ENCODE measurements at places on chromosomes 4 and X. TPM values are rescaled to one million over a fixed set of nuclear protein-coding genes. Genes with fewer than 3 reads are reported as not detected.

DNA sequence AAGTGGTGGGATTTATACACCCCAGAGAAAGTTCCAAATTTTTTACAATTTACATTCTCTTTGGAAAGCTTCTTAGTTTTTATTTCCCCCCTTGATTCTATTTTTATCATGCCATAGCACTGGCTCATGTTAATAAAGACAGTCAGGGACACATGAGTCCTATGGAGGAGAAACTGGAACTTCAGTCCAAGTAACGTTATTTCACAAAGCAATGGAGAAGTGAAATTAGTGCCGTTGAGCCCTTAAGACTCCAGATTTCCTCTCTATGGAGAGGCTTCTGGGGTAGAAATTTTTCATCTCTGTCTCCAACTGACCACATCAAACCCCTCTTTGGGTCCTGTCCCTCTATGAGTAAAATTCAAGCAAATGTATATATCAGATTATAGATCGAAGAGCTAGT, 12.8 kb upstream of the TASL start:
- no peaks in the 10 kb centered on the region for H3K4me1 ChIP-seq
- no peaks in the 10 kb centered on the region for H3K27me3 ChIP-seq
- no peak for DNase-seq
- H3K27ac ChIP-seq: no peak overlapping the region
- H3K36me3 ChIP-seq: no peaks in the 10 kb centered on the region

DNA sequence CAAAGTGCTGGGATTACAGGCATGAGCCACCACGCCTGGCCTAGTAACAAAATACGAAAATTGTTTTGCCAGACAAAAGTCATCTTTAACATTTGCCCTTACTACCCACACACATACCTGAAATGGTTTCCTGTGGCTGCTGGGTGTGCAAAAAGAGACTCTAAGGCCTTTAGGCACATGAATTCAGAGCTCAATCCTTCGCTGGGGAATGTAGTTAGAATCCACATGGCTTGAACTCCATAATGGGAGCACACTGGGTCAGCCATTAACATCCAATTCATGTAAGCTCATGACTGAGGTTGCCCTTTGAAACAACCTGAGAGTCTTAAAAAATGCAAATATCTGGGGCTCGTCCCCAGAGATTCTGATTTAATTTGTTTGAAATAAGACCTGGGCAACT, 87.8 kb downstream of the HPGD start:
- H3K27ac ChIP-seq: no peak overlapping the region
- H3K4me1 ChIP-seq: peaks cover 4% of the 10 kb centered on the region
- H3K27me3 ChIP-seq: no peaks in the 10 kb centered on the region
- no peak overlapping the region for H3K4me3 ChIP-seq
- DNase-seq: no peak
- H3K36me3 ChIP-seq: peaks cover 7% of the 10 kb centered on the region

DNA sequence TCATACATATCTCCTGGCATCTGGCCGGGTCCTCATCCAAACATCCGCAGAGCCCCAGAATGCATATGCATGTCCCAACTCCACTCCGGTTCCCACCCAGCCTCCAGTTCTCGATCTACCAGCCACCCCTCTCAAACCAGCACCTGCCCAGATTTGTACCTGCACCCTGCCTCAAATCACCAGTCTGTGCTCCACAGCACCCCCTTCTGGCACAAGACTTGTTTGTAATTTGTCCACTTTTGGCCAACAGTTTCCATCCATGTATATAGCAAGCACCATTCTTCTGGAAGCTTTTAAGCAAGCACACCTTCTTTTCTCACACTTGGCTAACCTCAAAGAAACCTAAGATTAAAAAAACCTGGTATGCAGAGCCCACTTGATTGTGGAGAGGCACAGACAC, 644.1 kb downstream of the MID1IP1 start:
- no peaks in the 10 kb centered on the region for H3K27me3 ChIP-seq
- no peak overlapping the region for H3K27ac ChIP-seq
- H3K4me1 ChIP-seq: peaks cover 3% of the 10 kb centered on the region
- H3K4me3 ChIP-seq: no peak overlapping the region
- peaks cover 7% of the 10 kb centered on the region for H3K36me3 ChIP-seq
- DNase-seq: peak; percentile 63

DNA sequence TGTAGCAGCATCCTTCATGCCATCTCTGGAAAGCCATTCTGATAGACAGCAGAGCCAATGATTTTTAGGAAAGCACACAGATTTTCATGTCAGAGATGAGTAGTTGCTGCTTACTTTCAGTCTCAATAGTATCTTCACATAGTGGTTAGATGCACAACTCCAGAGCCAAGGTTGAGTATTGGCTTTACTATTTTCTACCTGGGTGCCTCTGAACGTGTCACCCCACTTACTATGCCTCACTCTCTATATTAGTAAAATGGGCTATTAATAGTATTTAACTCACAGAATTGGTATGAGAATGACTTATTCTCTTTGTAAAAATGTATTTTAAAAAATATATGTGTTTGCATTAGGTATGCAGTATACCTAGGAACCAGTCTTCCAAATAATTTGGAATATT, 108.8 kb upstream of the STIM2 start:
- no peak for DNase-seq
- H3K27me3 ChIP-seq: no peaks in the 10 kb centered on the region
- H3K27ac ChIP-seq: no peak overlapping the region
- H3K36me3 ChIP-seq: no peaks in the 10 kb centered on the region

Gene MAGEA11
- not detected for total RNA-seq

- no peaks in the 10 kb centered on the region for H3K36me3 ChIP-seq
- no peak overlapping the region for H3K4me3 ChIP-seq
- peaks cover 20% of the 10 kb centered on the region for H3K4me1 ChIP-seq
- H3K27me3 ChIP-seq: no peaks in the 10 kb centered on the region
- H3K27ac ChIP-seq: no peak overlapping the region
Measured at GRCh38 chr4:57193209-57193810, 83.1 kb upstream of the IGFBP7 start.

Gene CLCN4
- 6.9 TPM for total RNA-seq

DNA sequence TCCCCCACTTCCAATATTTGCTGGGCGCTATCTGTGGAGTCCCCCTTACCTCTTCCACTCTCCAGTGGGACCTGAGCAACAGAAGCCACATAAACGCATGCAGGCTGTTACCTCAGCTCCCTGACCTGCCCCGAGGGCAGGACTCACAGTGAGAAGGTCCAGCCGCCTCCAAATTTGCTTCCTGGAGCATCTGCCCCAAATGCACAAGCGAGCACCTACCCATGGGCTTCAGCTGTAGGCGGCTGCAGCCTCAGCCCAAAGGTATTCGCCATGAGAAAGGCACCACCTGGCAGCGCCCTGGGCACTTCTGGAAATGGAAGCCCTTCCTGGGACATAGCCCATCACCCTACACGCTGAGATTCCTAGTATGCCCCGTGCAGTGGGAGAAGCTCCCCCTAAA, 23.4 kb downstream of the SPACA5 start:
- H3K4me1 ChIP-seq: no peaks in the 10 kb centered on the region
- no peak overlapping the region for H3K27ac ChIP-seq
- H3K4me3 ChIP-seq: no peak overlapping the region
- no peaks in the 10 kb centered on the region for H3K27me3 ChIP-seq
- no peaks in the 10 kb centered on the region for H3K36me3 ChIP-seq

- peaks cover 9% of the 10 kb centered on the region for H3K4me1 ChIP-seq
- DNase-seq: no peak
Measured at GRCh38 chrX:2888309-2888708, 40.8 kb downstream of the ARSD start.

GRCh38 chr4:111748157-111748556, 397.1 kb upstream of the FAM241A start:
- H3K4me3 ChIP-seq: no peak overlapping the region
- H3K27me3 ChIP-seq: no peaks in the 10 kb centered on the region
- H3K36me3 ChIP-seq: no peaks in the 10 kb centered on the region
- DNase-seq: peak; percentile 28
- no peak overlapping the region for H3K27ac ChIP-seq
- peaks cover 2% of the 10 kb centered on the region for H3K4me1 ChIP-seq

GRCh38 chr4:40238700-40239548, 42.1 kb downstream of the RHOH start:
- no peaks in the 10 kb centered on the region for H3K4me1 ChIP-seq
- no peaks in the 10 kb centered on the region for H3K27me3 ChIP-seq
- H3K27ac ChIP-seq: no peak overlapping the region
- H3K4me3 ChIP-seq: no peak overlapping the region
- peaks cover 5% of the 10 kb centered on the region for H3K36me3 ChIP-seq

GRCh38 chr4:38509551-38509950, 154.4 kb upstream of the KLF3 start:
- H3K4me1 ChIP-seq: 0 out of 2 replicates have a peak, but pooled peaks cover 7% of the 10 kb centered on the region
- H3K27me3 ChIP-seq: no peaks in the 10 kb centered on the region
- H3K36me3 ChIP-seq: 0 out of 2 replicates have a peak, but pooled peaks cover 3% of the 10 kb centered on the region
- H3K4me3 ChIP-seq: no peak overlapping the region
- H3K27ac ChIP-seq: no peak overlapping the region

- no peaks in the 10 kb centered on the region for H3K4me1 ChIP-seq
- no peaks in the 10 kb centered on the region for H3K27me3 ChIP-seq
- H3K4me3 ChIP-seq: no peak overlapping the region
Measured at GRCh38 chrX:75086731-75087195, 69.3 kb downstream of the ABCB7 start.

DNA sequence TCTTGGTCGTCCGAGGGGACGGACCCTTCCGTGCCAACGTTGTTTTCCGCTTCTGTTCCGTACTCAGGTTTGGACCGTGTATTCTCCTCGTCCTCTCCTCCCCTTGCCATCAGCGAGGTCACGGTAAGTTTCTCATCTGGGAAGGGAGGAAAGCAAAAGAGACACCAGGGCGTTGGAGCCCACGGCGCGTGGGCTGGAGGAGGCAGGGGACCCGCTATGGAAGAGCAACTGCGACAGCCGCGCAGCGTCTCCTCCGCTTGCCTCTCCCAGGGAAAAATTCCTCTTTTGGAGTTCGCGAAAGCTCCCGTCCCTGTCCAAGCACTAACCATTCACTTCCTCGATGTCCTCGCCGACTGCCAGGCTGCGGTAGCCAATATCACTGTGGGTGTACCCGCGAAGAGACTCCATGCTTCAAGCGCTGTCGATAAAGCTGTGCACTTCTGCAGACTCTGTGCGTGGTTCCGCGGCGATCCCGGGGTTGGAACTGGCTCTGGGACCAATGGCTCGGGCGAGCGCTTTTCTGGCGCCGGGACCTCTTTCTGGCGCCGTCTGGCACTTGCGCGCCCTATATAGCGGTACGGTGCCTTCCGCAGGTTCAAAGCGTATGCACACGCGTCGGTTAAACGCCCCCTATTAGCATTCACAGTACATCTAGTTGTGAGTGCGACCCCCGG, at the start of gene ESX1:
ESX1 (minus strand) TSS at position 492 of the 674 bp plus-strand sequence; CDS start at position 408, 84 bp downstream.
- no peak within 1 kb of the TSS for H3K27ac ChIP-seq
- H3K27me3 ChIP-seq: peaks cover 74% of the 10 kb centered on the region

GRCh38 chr4:86544310-86544966, 49.7 kb upstream of the PTPN13 start:
- no peak overlapping the region for H3K27ac ChIP-seq
- H3K27me3 ChIP-seq: no peaks in the 10 kb centered on the region
- DNase-seq: no peak
- H3K4me3 ChIP-seq: no peak overlapping the region
- H3K4me1 ChIP-seq: no peaks in the 10 kb centered on the region

DNA sequence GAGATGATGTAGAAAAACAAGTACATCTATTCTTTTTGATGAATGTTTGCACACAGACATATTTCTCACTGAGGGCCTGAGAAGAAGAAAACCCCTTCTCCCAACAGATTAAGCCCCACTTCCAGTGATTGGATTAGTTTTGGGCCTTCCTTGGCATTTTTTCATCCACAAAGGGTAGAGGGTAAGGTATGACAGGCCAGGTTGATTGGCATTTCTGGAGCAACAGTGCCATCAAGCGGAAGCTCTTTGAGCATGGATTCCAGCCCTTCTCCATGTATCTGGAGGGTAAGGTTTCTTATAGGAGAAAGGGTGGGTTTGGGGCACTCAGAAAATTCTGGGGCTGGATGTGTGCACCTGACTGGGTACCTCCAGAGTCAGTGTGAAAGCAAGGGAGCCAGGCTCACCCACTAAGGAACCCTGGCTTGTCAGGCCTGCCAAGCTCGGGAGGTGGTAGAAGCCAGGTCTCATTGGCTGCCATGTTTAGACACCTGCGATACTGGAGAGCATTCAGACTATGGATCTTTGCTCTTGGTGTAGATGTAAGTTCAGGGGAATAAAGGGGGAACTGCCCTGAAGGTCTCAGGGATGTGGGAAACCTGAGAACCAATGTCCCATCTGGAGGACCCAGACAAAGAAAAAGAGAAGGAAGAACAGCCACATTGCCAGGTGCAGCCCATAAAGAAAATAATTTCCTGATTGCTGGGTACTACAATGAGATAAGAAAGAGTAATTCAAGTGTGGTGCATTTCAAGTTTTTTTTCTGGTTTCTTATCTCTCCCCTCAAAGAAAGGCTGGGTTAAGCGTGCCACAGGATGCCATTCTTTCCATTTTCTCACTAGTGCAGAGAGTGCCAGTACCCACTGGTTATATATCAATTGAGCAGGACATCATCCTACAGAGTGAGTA, 222.3 kb upstream of the AGTR2 start:
- peaks cover 44% of the 10 kb centered on the region for H3K36me3 ChIP-seq
- peaks cover 6% of the 10 kb centered on the region for H3K4me1 ChIP-seq
- no peak for DNase-seq
- no peak overlapping the region for H3K4me3 ChIP-seq
- no peak overlapping the region for H3K27ac ChIP-seq

- no peak overlapping the region for H3K4me3 ChIP-seq
- no peaks in the 10 kb centered on the region for H3K4me1 ChIP-seq
- H3K27ac ChIP-seq: no peak overlapping the region
- no peaks in the 10 kb centered on the region for H3K36me3 ChIP-seq
- no peak for DNase-seq
Measured at GRCh38 chr4:19657856-19658255, 593.8 kb upstream of the SLIT2 start.

DNA sequence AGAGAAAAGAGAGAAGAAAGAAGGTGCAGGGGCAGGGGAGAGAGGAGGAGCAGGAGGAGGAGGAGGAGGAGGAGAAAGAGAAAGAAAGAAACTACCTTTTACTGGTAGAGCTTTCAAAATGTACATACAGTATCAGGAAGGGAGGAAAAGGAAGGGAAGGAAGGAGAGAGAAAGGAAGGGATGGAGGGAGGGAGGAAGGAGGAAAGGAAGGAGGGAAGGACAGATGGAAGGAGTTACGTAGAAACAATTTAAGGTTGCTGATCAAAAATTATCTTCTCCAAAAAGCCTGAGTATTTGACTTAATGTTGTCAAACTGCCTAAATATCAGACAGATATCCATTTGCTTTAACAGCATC, 13.4 kb downstream of the TBC1D9 start:
- H3K36me3 ChIP-seq: peaks cover 2% of the 10 kb centered on the region
- no peak overlapping the region for H3K27ac ChIP-seq
- no peaks in the 10 kb centered on the region for H3K27me3 ChIP-seq
- H3K4me1 ChIP-seq: peaks cover 5% of the 10 kb centered on the region
- no peak overlapping the region for H3K4me3 ChIP-seq
- no peak for DNase-seq

DNA sequence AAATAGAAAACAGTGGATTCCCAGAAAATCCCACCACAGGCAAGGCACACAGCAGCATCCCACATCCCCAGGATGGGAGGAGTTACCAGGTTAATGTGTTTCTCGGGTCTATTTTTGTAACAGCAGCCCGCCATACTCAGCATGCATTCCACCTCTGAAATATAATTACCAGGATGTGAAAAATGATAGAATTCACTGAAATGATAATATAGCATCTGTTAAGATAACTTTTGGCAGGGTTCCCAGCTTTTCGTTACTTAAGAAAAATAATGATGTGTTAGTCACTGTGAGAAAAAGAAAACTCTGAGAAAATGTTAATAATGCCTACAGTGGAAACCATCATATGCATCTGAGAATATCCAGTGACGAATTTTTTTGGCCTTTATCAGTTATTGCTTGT, 87.1 kb downstream of the VCX2 start:
- H3K36me3 ChIP-seq: no peaks in the 10 kb centered on the region
- H3K4me1 ChIP-seq: peaks cover 2% of the 10 kb centered on the region
- DNase-seq: no peak
- no peak overlapping the region for H3K27ac ChIP-seq
- H3K4me3 ChIP-seq: no peak overlapping the region
